ENCODE measurements at places on chromosomes 2 and 18.

DNA sequence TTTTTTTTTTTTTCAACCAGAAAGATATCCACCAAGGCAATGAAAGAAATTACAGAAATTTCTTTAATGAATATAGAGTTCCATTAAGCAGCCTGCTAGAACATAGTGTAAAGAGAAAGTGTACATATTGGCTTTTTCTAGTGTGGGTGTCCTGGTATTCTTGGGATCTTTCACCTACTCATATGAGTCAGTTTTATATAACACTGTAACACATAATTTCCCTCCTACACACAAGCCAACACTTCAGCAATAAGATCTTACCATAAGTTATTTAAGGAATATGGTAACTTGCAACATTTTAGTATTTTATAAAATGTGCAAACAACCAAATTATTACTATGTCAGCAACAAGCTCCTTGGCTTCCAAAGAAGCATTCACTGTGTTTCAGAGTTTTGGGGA, 59.9 kb downstream of the ZRANB3 start:
- no peak for DNase-seq

GRCh38 chr2:240139666-240140393, 628 bp downstream of the OTOS start:
- no peak for DNase-seq

GRCh38 chr2:95025406-95026319, at the start of gene MAL:
MAL (plus strand) TSS chr2:95025708; CDS start chr2:95025793, 85 bp downstream.
- DNase-seq, result peak; percentile 36

GRCh38 chr2:191048073-191048472, 34.1 kb upstream of the STAT1 start:
- DNase-seq, result no peak

GRCh38 chr2:194867328-194867727, 789.7 kb upstream of the SLC39A10 start:
- peak; percentile 0 for DNase-seq

DNA sequence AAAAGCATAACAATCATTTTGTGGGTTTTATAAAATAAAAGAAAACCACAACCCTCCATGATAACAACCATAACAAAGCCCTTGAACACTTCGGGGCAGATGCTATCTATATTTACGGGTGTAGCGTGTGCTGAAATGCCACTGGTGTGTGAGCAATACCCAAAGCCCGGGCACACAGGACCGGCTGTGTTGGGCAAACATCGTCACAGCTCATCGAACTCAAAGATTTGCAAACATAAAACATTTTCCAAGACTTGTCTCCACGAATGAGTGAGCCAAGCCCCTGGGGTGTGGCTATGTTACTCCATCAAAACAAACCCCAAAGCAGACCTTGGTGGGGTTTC, 290.2 kb downstream of the LPIN1 start:
- no peak for DNase-seq

DNA sequence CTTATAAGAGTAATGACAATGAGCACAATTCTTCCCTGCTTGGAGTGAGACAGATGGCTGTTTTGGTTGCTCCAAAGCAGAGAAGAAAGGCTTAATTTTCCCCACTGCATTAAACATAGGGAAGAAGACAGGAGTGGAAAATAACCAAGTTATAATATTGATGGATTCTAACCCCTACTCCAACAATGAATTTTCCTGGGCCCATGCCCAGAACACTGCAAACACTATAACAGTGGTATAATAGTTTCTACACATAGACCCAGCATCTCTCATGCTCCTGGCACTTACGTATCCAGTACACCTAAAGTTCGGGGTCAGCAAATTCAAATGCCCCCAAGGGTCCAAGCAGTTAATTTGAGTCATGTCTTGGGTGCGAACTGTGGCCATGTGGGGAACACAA, 613.4 kb downstream of the PLCL1 start:
- DNase-seq, result no peak

Data from NCI-H524 (cell line).